Right forelimb (tissue), 1 donor: ENCODE measurements at places on chromosomes 3 and 15.

GRCh38 chr3:126422571-126423091 lies 27.9 kb downstream of the CFAP100 start:
- DNase-seq, result no peak

GRCh38 chr3:154584974-154585373 lies 155.0 kb upstream of the GPR149 start:
- no peak for DNase-seq

DNA sequence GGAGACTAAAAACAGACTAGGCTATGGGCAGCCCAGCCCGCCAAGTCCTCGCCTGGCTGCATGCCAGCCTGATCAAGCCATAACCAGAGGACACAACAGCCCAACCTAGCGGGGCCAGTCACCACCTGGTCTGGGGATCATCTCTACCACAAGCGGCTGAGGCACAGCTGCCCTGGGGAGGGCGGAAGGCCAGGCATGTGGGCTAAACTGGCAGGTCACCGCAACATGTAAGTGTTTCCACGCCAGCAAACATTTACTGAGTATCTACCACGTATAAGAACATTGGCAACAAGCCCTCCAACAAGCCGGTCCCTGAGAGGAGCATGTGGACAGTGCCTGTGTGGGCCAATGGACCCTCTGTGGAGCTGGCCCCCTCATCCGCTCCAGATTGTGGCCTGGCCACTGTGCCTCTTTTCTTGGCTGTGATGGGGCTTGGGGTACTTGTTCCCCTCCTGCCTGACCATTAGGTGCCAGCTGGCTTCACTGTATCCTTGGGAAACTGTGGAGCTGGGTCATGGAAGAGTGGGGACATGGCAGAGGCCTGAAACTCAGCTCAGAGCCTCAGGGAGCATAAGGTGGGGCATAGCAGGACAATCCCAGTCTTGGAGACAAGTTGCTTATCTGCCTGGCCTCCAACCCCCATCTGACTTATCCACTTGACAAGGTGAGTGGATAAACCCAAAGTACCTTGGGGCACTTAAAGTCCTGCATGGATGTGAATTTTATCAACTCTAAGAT lies 9.0 kb downstream of the UBXN7 start:
- peak; percentile 69 for DNase-seq

- DNase-seq, result no peak
Measured at GRCh38 chr15:22930782-22931484, 49.2 kb downstream of the CYFIP1 start.

- DNase-seq, result no peak
Measured at GRCh38 chr3:151152455-151153079, 50.4 kb downstream of the GPR171 start.

DNA sequence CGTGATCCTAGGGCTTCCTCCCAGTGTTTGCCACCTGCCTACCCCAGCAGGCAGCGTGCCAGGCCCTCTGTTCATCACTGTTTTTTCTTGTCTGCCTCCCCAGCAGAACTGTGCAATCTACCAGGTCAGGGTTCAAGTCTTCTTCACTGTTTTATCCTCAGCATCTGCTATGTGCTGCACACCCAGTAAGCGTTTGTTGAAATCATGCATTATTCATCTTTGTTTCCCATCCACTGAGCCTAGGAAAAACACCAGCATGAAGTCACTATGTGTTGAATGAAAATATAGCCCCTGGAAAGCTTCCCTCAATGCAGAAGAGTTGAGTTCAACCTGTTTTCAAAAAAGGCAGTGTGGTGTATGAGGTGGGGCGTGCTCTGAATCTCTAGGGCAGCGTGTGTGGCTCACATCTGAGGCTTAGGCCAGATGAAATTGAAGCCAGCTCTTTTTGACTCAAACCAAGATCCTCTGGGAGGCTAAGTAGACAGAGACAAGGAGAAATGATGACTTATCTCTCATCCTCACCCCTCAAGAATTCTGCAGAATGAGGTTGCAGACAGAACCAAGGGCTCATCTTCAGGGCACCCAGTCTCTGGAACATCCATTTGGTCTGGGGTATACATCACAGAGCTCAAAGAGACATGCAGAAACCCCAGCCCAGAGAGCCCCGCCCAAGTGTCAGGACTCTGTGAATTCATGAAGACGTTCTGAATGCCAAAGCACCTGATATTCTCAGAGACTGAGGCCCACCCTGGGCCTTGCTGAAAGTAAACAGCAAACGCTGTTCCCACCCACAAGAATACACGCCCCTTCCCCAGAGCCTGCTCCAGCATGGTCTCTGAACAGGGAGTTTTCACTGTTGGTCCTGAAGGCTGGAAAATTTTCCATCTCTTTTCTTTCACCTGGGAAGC lies 5.7 kb upstream of the CAV3 start:
- DNase-seq, result no peak

GRCh38 chr3:24857945-24858344 lies 363.3 kb upstream of the THRB start:
- no peak for DNase-seq

DNA sequence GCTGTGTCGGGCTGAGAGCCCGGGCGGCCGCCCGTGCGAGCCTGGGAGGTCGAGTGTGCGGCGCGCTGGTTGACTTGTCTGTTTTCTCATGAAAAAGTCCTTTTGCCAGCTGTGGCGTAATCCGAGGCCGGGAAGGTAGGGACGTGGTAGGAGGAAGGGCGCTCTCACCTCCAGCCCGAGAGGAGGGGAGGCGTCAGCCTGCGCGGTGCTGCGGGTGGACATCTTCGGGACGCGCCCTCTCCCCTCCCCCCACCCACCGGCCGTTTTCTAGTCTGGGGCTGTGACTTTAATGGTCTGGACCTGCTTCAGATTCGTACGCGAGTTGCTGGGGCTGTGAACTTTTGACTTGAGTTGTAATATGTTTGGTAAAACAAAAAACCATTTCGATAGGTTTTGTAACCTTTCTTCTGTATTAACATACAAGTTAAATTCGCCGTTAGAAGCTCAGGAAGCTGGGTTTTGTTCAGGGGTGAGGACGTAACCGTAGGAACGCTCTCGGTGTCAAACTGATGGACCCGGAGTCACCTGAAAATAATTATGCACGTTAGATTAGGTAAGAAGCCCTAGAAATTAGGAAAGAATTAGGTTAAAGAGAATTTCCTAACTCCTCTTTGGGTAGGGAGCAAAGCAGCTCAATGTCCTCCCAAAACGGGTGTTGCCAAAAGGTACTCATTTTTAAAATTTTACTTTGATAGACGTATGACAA lies 762 bp downstream of the NCK1 start:
- DNase-seq, result no peak

DNA sequence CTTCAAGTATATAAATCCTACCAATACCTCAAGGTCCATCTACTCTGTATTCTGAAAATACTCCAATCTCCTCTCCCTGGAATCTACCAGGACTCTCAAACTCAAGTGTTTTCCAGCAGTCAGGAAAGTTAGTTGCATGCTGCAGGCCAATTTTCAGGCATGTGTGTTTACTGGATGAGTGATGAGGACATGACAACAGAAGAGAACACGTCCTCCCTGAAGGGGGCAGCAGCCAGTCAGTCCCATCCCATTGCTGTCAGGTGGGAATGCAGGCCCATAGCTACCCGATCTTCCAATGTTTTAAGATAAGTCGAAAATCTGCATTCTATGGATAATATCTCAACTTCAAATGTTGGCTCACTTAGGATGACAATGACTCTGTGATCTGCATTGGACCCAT lies 496.2 kb downstream of the FHIT start:
- DNase-seq, result no peak

DNA sequence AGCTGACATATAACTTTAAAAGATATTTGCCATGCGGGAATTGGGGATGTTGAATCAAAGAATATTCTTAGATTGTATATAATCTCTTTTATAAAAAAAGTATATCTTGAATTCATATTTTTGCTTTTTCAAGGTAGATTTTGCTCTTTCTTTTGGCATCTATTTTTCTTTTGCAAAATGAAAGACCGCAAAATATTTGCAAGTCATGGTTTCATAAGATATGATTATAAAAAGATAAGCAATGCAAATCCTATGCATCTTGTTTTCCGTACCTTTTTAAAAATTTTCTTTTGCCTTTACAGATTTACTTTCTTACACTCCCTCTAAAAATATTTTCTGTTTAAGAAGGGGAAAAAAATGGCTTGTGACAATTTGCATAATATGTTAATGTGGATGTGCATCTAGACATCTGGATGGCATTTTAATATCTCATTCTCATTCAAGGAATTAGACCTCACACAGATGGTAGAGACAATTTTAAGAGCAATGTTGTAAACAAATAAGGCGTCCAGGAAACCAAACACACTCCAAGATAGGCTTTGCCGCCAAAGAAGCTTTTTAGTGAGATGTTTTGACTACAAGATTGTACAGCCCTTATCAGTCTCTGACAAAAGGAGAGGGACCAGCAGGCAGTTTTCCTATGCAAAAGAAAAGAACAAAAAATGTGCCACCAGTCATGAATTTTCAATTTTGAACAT lies 371.1 kb downstream of the CHL1 start:
- no peak for DNase-seq
